ENCODE measurements at places on chromosomes 11 and 22.

GRCh38 chr11:59417023-59417422 is 9.2 kb downstream of the OR5A2 start:
- no peak for DNase-seq

DNA sequence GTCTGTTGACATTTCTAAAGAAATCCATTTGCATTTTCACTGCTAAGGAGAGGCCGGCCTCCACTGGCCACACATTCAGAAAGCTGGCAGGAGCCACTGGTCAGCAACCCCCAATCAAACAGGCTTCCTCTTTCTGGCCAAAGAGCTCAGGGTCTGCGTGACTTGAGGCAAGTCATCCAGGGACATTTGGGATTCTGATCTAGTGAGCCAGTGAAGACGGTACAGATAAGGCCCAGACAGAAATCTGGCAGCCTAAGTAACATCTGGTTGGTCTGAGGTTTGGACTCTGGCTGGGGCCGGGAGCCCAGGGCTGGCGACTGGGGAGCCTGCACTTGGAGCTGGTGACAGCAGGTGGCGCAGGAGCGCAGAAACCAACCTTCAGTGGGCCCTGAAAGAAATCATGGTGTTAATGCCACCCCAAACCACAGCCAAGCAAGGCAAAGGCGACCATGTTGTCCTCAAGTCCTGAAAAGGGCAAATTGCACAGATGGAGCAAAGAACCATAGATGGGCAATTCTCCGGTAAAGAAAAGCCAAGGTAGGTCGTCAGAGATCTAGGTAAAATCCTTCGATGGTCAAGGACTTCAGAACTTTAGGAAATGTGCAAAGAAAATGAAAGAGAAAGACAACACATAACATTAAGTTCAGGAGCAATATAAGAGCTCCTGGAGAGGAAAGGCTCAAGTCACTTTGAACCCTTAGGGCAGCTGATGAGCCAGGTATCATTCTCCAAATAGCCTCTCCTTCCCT is 99.4 kb upstream of the BLID start:
- DNase-seq = peak; percentile 60

DNA sequence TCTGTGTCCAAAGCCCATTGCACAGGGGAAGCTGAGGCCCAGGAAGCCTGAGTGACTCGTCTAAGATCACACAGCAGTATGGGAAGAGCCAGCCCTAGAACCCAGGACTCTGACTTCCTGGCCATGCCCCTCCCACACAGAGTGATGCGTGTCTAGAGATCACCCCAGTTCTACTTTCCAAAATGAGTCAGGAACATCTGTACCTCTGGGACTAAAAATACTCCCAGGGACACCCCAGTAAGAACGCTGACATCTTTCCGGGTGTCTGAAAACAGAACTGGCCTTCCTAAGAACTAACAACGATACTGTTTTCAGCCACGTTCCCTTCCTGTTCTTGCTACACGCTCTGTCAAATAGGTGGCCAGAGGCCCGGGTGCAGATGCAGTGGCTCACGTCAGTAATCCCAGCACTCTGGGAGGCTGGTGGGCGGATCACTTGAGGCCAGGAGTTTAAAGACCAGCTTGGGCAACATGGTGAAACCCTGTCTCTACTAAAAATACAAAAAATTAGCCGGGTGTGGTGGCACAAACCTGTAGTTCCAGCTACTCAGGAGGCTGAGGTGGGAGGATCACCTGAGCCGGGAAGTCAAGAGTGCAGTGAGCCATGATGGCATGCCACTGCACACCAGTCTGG is 21.7 kb upstream of the PDGFB start:
- peak; percentile 76 for DNase-seq

DNA sequence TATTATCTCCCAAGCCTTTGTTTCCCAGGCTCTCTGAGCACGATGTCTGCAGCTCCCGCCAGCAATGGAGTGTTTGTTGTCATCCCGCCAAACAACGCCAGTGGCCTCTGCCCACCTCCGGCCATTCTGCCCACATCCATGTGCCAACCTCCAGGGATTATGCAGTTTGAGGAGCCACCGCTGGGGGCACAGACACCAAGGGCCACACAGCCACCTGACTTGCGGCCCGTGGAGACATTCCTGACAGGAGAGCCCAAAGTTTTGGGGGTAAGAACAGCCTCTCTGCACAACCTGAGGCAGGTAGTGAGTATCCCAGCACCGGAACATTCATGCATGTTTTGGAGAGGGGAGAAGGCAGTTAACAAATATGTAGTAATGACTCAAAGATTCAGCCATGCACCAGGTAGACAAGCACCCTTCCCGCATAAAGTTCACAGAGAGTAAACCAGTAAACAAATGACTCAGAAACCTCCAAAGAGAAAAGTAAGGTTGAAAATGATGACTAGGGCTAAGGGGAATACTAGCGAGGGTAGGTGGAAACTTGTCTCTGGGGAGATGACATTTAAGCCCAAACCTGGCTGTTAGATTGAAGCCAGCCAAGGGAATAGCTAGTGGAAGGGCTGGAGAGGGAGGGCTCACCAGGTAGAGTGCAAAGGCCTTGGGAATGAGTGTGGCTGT is 7.2 kb downstream of the MS4A15 start:
- no peak for DNase-seq

- DNase-seq = peak; percentile 94
Measured at GRCh38 chr22:30287648-30288418, 1.5 kb downstream of the CASTOR1 start.

DNA sequence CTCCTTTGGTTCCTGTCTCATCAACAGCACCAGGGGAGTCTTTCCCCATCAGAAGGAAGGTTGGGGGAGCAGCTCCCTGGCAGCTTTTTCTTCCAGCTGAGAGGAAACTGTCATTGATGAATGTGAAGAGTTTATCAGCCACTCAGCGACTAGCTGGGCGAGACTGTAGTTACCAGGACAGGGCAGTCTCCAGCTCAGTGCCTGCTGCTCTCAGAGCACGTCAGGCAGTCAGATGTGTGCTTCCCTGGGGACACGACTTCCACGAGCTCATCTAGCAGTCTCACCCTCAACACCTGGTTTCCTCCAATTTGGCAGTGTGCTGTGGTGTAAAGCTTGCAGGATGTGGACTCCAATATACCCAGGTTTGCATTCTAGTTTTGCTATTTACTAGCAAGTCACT is 12.5 kb upstream of the C1QTNF4 start:
- no peak for DNase-seq

DNA sequence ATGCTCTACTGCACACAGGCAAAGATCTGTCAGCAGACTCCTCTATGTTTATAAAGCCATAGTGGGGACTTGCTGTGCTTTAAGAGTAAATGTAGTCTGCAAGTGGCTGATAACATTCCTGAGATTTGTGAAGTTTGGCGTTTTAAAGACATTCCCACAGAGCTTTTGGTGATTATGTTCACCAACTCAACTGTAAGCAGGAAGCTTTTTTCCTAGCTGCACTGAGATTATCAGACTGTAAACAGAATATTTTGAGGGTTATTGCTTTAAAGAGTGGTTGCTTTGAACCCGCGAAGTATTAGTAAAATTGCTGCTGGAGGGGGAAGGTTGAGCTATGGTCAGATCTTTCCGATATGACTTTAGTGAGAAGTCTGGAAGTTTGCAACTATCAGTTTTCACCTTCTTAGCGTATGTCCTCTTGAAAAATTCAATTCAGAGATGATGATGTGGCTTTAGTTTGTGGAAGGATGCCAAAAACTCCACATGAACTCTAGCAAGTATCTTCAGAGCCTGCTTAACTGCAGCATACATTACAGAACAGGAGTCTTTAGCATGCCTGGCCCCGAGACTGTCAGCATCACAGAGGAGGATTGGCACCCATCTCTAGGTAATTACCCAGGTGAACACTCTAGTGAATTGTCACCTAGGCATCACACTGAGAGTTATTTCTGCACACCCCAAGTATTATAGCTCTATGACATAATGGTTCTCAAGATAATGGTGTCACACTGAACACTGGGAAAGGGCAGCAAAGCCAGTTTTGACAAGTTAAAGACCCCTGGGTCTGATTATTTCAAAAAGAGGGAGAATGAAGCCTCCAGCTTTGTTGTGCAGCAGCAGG is 89.9 kb downstream of the MTNR1B start:
- no peak for DNase-seq

DNA sequence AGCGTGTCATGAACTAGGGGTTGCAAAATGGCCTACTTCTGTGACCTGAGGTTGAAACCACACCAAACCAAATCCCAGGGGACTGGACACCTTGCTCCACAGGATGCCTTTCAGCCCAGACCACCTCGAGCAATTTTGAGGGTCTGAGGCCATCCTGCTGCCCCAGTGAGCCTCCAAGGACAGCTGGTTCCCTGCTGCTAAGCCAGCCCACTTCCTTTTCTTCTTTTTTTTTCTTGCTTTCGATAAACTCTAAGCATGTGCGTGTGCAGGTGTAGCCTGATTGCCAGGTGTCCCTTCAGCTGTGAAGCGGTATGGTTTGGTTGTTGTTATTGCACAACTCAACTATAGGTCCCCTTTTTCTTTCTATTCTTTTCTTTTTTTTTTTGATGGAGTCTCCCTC is 2.7 kb downstream of the CRYBB1 start:
- no peak for DNase-seq

DNA sequence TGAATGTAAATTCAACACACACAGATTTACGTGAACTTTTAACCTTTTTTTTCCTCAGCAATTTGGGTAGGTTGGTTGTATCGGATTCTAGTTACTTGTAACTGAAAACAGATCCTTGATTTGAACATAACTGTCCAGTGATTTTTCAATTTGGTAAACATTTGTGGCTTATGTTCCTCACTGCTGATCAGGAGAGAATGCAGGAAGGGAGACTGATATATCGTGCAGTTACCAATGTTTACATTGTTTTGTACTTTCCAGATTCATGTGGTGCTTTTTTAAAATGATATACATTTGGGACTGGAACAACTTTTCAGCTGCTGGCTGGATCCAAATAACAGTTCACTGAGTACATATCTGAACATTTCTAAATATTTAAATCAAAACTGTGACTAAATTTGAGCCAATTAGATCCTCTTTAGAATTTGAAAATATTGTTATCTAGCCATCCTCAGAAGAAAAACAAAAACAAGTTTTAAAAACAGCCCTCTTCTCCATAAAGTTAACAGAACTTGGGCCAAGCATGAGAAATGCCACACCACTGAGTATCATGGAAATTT is 84.3 kb upstream of the MTMR2 start:
- no peak for DNase-seq

DNA sequence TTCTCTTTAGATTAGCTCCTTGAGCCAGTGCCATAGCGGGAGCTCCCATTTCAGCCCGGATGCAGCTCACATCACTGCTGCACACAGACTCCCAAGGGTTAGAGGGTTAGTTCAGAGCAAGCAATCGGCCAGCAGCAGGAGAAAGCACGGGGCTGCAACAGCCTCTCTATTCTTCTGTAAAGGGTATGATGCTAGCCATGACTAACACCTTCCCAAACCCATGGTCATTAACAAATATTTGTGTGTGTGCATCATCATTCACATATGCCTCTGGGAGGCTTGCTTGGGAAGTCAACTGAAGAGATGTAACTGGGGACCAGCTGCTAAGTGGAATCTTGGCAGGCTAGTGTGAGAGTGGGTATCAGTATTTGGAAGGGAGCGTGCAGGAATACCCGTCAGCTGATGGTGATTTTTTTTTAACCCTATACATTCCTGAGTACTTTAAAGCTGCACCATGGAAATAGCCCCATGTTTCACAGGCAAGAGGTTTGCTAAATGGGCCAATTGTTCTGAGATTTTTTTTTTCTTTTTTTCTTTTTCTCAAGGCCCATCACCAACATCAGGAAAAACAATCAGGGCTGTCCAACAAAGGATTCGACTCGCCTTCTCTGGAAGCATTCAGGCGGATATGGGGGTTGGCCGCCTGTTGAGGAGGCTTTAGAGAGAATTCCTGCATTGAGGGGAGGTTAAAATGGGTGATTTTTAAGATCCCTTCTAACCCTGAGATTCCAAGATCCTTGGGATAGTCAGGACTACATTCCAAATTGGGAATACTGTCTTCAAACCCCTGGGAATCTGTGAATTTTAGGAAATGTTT is 33.2 kb upstream of the CCDC89 start:
- DNase-seq = no peak

- DNase-seq = no peak
Measured at GRCh38 chr22:38474003-38474607, 6.2 kb downstream of the KDELR3 start.

GRCh38 chr11:15629690-15630321 is 515.1 kb downstream of the INSC start:
- peak; percentile 29 for DNase-seq

- DNase-seq = no peak
Measured at GRCh38 chr11:41522391-41522790, 62.9 kb upstream of the LRRC4C start.

DNA sequence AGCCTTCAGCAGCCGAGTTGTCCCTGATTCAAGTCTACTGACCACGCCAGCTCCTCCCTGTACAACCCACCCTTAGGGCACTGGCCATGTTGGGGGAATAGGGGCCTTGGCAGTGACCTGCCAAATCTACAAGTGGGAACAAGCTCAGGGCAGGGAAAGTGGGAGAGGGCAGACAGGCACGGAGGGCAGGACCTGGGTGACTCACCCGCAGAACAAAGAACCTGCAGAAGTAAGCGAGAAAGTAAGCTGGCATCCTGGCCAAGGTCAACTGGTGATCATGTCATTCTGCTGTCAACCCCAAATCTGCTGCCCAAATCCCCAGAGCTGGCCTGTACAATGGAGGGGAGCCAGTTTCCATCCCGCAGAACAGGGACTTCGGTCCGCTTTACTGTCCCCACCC is 7.9 kb upstream of the SCGB1A1 start:
- no peak for DNase-seq

DNA sequence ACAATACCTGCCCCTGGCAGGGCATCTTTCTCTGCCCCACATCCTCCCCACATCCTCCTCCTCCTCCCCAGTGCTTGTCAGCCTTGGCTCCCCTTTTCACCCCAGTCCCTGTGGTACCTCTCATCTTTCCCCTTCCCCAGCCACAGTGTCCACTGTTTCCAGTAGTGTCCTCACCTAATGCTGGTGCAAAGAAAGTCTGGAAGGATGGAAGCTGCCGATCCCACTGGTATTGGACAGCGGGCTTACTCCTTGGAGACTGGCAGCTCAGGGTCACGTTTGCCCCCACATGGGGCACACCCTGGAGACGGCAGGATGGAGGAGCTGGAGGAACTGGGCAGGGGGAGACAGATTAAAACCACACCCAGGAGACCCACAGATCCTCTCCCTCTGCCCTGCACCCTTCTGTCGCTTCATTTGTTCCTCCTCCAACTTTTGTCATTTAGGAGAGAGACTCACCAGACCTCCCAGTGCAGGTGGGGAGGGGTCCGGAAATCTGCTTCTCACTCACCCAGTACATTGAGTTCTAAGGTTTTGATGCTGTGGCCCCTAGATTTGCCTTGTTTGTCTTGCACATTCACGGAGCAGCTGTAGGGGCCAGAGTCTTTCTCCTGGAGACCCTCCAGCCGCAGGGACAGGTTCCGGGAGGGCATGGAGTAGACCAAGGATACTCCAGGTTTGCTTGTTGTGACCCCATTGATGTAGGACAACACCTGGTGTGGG is 4.1 kb upstream of the VSIG2 start:
- no peak for DNase-seq

GRCh38 chr11:35147235-35147634 is 8.3 kb downstream of the CD44 start:
- DNase-seq = no peak
